ENCODE measurements at places on chromosomes 12 and 14.
A peak's percentile ranks its signal among the peaks of the same experiment; 100 is the strongest.

GRCh38 chr14:80298491-80299017, 87.2 kb upstream of the DIO2 start:
- DNase-seq: no peak

- DNase-seq: no peak
Observed at GRCh38 chr14:79415726-79416125, 795.6 kb downstream of the DIO2 start.

GRCh38 chr12:104219908-104220404, 4.4 kb downstream of the TXNRD1 start:
- peak; percentile 54 for DNase-seq

DNA sequence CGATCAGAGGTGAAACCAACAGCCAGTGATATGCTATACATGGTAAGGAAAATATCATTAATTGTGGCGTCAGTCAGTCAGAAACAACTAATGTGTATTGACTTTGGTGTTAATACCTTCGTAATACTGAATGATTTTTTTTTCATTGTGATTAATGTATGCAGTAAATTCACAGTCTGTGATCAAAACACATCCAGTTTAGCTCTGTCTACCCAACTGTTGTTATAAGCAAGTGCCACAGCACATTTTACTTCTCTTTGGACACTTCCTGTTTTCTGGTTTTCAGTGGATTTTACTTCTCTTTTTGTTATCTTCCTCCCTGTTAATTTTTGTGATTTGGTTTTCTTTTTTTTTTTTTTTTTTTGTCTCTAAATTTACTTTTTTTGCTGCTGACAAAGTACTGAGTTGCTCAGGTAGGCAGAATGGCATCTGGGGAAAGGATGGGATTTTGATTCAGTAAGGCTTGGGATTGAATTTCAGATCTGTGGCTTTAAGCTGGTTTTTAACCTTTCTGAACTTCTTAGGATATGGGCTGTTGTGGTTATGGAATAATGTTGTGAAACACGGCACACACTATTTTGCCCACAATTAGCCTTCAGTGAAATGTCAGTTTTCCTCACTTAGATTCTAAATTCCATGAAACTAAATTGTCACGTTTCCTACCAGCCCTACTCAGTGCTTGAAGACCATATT, 604 bp downstream of the GLIPR1 start:
- no peak for DNase-seq

GRCh38 chr12:27593266-27593665, 69.3 kb downstream of the PPFIBP1 start:
- DNase-seq: no peak

DNA sequence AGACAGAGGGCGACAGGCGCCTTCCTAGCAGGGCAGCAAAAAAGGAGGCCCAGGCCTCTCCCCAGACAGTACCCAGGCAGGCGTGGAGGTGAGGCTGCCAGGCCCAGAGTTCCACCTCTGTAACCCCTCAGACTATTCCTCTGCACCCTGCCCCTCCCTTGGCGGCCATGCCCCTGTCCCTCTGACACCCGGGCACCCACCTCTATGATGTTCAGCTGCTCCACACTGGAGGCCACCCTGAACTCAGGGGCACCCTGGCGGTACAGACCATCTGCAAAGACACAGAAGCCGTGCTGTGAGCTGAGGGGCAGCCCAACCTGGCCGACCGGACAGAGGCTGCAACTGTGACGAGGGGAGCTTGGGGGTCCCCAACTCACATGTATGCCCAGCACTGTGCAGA, 20.1 kb downstream of the ARL6IP4 start:
- no peak for DNase-seq

GRCh38 chr14:90193925-90194324, 62.4 kb upstream of the PSMC1 start:
- peak; percentile 27 for DNase-seq

DNA sequence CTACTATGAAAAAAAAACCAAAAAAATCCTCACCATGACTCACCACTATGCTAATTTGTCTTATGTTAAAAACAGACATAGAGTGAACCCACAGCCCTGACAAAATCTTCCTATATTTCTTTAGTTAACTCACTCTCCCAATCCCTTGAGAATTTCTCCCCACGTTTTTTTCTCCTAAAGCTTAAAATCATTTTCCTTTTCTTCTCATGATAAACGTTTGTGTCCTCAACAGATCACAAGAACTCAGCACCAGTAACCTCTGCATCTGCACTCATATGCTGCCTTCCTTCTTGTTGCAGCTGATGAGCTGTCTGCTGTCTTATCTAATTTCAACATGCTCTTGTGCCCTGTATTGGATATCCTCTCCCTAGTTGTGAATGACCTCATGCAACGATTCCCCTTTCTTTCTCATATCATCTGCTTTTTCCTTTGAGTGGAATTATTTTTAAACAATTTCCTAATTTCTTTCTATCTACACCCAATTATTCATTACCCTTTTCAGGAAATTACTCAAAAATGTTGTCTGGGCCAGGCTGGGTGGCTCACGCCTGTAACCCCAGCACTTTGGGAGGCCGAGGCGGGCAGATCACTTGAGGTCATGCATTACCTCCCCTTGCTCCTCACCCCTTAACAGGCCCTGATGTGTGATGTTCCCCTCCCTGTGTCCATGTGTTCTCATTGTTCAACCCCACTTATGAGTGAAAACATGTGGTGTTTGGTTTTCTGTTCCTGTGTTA, 427.5 kb upstream of the MGAT4C start:
- DNase-seq: no peak

DNA sequence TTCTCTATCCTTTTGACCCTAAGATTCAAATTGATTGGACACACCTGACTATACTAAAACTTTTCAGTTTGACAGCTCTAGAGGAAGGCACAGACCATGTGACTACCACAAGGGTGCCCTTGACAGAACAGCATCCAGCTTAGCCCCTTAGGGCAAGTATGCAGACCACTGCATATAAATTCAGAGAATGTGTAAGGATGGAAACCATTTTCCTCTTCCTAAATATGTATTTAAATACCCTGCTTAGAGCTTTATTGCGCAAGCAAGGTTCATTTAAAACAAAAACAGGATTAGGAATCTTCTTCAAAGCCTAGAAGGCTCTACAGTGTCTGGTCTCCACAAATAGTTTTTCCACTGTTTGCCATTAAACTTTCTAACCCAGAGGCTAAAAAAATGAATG, 202.8 kb downstream of the MED13L start:
- no peak for DNase-seq

DNA sequence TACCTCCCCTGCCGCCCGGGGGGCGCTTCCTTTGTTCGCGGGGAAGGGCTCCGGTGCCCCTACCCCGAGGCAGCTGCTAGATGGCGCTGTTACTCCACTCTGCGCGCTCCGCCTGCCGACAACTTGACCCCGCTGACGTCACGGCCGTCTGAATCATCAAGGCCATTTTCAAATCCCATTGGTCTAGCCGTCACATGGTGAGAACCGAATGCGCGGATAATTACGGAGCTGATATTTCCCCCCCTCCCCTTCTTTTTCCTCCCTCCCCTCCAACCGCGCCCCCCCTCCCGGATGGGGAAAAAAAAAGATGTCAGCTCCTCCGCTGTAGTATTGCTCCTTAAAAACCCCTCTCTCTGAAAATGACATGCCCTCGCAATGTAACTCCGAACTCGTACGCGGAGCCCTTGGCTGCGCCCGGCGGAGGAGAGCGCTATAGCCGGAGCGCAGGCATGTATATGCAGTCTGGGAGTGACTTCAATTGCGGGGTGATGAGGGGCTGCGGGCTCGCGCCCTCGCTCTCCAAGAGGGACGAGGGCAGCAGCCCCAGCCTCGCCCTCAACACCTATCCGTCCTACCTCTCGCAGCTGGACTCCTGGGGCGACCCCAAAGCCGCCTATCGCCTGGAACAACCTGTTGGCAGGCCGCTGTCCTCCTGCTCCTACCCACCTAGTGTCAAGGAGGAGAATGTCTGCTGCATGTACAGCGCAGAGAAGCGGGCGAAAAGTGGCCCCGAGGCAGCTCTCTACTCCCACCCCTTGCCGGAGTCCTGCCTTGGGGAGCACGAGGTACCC, at the start of gene HOXC10:
Gene HOXC10 (plus strand): TSS at position 246 of the 791 bp plus-strand sequence. CDS start 114 bp downstream, at position 360.
- peak; percentile 88 for DNase-seq

- no peak for DNase-seq
Observed at GRCh38 chr12:13570005-13570694, 373.6 kb downstream of the EMP1 start.

DNA sequence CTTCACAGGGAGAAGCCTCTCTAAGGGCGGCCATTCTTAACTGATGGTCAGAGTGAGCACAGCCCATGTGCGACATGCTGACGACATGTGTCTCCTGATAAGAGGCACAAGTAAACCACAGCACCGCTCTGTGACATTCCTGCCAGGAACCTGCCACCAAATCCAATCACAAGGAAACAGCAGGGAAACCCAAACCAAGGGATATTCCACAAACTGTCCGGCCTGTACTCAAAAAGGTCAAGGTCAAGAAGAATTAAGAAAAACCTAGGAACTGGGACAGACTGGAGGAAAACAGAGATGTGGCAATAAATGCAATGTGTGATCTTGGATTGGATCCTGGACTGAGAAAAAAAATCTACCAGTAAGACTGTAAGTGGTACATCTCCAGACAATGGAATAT, 91.9 kb downstream of the SYNE3 start:
- no peak for DNase-seq

DNA sequence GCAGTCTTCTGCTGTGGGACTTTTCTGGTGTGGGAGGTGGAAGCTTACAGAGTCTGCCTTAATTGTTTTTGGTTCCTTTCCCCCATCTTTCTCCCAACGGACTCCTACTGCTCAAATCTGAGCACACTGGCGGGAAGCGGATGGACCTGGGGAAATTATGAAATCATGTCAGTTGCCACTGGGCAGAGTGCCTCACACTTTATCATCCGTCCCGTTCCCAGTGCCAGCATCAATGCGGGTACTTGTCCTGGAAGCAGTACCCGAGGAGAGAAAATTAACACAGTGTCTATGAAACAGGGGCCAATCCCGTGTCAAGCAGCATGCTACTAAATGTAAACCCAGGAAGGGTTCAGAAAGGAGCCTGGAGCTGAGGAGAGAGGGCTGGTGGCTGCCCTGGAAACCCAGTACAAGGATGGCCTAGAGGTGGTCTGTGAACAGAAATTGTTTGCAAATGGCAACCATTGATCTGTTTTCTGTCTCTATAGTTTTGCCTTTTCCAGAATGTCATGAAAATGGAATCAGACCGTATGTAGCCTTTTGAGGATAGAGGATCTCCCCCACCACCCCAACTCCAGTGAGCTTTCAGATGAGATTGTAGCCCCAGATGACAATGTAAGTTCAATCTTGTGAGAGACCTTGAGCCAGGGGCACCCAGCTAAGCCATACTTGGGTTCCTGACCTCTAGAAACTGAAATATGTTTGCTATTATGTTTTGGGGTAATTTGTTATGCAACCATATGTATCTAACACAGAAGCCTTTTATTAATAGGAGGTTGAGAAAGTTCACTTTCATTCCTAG, 908 bp upstream of the CDKL1 start:
- DNase-seq: no peak

- no peak for DNase-seq
Observed at GRCh38 chr12:117334051-117334450, 27.4 kb downstream of the NOS1 start.

DNA sequence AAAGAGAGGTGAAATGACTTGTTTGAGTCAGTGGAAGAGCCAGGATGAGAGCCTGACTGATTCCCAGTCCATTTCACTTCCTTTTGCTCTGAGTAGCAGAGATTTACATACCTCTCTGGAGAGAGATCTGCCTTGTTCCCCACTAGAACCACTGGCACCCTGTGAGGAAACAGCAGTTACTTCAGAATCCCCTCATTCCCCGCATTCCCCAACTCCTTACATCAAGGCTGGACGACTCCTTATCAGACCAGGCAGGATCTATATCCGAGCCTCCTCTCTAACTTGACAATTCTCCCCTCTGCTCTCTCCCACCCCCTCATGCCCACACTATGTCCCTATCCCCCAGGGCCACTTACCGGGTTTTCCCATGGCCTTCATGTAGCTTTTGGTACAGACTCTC, 3.7 kb downstream of the RHEBL1 start:
- DNase-seq: no peak

DNA sequence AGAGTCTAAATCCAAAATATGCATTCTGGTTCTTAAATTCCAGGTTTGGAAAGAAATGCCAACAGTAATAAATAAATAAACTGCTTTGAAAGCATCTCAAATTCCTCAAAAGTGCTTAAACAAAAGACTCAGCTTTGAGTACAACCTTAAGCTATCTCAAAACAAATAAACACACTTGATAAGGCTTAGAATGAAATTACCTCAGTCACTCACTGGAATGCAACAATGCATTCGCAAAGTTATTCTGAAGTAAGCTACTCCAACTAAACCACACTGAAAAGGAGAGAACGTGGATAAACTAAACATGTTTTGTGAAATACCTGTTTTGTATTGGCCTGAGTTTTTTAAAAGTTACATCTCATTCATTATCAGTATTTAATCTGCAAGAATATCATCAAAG, 1.2 kb downstream of the SPTSSA start:
- no peak for DNase-seq
